ENCODE measurements at places on chromosomes 12 and 14.

DNA sequence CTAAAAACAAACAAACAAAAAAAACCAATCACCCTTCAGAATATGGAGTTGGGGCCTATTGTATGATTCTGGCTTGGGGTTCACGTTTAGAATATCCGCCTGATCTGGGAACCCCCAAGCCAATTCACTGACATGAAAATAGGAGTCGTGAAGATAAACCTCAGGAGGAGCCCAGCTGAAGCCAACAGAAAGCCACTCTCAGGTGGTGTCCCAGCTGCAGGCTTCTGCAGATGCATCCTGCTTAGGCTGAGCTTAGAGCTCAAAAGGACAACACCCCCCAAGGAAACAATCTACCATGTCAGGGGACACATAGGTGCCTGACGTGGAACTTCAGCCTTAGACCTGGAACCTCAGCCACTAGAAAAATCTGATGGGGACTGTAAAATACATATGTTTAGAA lies 51.9 kb downstream of the SYNE3 start:
- DNase-seq: no peak

GRCh38 chr12:124592050-124592449 lies 24.6 kb upstream of the NCOR2 start:
- DNase-seq: no peak

GRCh38 chr14:87971010-87971409 lies 22.0 kb downstream of the GALC start:
- no peak for DNase-seq

DNA sequence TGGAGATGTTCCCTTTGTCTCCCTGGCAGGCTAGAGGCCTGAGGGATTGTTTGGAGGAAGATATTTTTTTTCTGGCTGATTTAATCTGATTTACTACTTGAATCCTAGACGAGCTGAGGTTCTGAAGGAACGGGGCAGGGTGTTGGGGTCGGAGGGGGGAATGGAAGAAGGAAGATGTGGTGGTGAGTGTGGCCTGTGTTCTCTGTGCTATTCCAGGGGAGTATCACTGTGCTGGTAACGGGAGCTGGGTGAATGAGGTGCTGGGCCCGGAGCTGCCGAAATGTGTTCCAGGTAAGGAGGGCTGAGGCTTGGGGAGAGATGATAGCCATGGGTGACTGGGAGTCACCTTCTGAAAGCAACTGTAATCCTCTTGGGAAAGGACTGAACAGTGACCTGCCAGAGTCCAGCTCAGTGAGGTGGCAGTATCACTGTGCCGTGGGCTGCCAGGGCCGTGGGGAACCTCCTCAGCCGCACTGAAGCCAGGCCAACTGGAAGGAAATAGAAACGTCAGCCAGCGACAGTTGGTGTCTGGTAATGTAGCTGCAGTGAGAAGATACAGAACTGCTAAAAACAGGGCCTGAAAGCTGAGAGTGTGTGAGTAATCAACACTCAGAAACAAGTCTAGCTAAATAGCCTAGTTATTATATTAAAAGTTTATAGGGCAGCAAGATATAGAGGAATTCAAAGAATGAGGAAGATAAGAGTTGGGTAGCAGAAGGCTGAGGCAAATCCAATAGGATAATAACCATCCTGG lies 7.9 kb downstream of the C1S start:
- DNase-seq: no peak

- no peak for DNase-seq
Measured at GRCh38 chr14:31257244-31257553, 49.6 kb upstream of the HECTD1 start.

- DNase-seq: no peak
Measured at GRCh38 chr12:92290350-92290695, 144.7 kb upstream of the BTG1 start.

GRCh38 chr12:124098887-124099286 lies 125.9 kb downstream of the ZNF664 start:
- no peak for DNase-seq

DNA sequence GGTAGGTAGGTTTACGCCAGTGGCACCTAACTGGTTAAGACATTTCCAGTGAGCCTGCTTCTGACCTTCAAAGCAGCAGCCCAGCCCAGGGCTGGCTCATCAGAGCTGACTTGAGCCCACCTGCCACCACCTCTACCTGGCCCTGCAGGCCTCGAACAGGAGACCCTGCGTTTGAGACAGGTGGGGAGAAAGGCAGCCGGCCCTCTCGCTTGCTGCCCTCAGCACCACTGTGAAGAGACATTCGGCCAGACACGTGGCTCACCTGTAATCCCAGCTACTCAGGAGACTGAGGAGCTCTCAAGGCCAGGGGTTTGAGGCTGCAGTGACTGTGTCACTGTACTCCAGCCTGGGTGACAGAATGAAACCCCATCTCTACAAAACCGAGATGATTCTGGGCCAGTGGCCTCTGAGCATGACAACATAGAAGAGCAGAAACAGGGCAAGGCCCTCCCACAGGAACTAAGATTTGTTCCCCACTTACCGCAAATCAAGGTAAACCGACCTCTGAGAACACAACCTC lies 74.2 kb downstream of the TESC start:
- no peak for DNase-seq

GRCh38 chr14:100446572-100446971 lies 123.4 kb downstream of the SLC25A47 start:
- no peak for DNase-seq

DNA sequence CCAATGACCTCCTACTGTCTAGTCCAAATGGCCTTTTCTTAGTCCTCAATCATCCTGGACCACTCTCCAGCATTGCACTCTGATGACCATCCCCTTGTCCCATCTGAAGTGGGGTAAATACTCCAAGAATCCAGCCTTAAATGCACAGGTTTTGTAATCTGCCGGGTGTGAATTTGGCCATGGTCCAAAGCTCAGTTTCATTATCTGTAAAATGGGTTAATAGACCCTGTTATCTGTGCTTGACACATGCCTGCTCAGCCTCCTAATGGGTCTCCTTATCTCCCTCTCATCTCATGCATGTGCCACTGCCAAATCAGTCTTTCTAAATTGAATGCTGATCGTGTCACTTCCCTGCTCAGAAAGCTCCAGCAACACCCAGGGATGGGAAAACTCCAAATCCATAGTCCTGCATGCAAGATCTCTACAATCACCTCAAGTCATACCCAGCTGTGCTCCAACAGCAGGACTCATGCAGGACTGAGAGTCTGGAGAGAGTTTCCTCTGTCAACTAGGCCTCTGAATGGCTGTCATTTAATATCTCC lies 22.3 kb downstream of the LGR5 start:
- no peak for DNase-seq

- DNase-seq: no peak
Measured at GRCh38 chr12:39161465-39162085, 256.2 kb upstream of the CPNE8 start.

DNA sequence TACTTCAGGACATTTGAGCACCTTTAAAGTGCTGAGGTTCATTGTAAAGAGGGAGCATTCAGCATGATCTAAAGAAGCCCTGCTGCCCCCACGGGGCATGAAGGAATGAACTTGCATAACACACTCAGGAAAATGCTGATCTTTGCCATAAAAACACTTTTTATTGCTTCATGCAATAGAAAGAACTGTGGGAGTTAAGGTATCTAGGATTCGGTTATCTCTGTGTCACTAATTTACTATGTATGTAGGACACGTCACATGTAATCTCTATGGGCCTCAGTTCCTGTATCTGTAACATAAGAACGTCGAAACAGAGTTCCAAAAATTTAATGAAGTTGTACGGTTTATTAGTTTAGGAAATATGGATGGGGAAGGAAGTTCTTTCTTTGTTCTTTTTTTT lies 33.0 kb downstream of the BTBD7 start:
- DNase-seq: no peak

DNA sequence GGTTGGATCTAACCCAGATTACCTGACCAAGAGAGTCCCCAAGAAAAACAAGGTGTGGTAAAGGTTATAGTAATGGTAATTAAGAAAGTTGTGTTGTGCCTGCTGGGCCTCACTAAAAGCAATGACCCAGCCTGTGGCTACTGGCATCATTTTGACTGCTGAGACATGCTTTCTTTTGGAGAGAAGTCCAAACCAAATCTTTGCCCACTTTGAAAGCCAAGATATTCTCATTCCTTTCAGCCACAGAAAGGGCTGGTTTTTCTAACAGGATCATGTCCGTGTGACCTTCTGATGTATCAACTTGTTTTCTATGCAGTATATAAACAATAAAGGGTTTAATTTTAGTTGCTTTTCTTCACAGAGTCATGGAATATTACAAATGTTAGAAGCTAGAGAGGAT lies 388.6 kb downstream of the RAD51B start:
- no peak for DNase-seq

DNA sequence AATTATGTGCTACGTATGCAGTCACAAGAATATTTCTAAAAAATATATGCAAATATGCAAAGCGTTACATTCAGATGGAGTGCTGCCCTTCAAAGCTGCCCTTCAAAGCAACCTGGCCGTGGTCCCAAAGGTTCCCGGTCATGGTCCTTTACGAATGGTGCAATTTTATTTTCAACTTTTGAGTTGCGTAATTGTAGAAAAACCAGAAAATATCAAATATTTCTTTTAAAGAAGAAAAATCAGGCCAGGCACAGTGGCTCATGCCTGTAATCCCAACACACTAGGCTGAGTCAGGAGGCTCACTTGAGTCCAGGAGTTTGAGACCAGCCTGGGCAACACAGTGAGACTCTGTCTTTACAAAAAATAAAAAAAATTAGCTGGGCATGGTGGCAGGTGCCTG lies 21.4 kb downstream of the CLSTN3 start:
- DNase-seq: no peak

DNA sequence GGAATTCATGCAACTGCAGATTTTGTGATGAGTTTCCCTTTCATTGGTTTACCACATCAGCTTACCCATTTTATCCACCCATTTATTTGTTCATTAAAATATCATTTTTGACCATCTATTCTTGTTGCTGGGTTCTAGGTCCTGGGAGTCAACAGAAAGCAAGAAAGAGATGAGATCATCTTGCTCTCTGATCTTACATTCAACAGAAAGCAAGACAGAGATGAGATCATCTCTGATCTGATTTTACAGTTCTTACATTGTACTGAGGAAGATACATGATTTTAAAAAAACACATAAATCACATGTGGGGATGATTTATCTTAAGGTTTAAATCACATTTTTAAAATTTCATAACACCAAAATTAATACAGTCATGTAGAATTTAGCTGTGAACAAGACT lies 2.3 kb downstream of the TAS2R46 start:
- no peak for DNase-seq

GRCh38 chr12:93243689-93244513 lies 133.8 kb upstream of the NUDT4 start:
- no peak for DNase-seq

GRCh38 chr14:34362641-34363251 lies 99.3 kb downstream of the SPTSSA start:
- no peak for DNase-seq

DNA sequence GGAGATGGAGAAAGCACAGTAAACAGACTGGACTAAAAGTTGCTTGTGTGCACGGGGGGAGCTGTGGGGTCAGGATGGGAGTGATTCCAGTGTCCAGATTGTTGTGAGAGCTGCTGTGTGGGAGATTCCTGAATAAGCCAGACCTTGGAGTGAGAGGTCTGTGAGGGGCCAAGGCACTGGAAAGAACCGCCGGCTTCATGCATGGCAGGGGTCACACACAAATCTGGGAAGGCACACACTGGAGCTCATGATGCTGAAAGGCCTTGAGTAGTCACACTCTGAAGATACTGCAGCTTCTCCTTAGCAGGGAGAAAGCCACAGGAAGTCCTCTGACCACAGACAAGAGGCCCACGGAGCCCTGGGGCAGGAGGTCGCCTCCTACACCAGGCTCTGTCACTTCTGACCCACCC lies 23.1 kb downstream of the ADCY6 start:
- no peak for DNase-seq

DNA sequence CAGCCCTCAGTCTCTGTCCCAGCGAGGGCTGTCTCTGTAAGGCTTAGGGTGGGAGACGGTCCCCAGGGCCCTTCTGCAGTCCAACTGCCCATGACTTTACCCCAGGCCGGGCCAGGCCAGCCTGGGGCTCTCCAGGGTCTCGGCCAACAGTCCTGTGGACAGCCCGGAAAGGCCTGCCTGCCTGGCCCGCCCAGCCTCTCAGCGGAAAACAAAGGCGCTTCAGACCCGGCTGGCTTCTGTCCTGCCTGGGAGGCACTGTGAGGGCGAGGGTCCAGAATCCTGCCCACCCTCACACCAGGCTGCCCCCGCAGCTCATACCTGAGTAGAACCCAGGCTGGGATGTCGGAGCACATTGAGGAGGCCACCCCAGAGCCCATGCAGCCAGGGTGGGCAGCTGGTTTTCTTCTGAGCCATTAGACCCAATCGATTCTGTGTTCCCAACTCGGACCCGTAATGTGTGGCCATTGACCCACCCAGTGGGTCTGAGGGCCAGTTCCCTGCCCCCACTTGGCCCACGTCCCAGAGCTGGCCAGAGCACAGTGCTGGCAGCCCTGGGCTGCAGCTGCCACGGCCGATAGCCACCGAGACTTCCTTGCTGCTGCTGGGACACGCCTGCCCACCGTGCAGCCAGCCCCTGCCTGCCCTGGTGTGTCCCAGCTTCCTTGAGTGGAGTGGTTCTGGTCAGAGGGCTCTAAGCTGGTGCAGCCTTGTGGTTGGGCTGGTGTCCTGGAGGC lies 1.6 kb downstream of the CRIP2 start:
- no peak for DNase-seq

DNA sequence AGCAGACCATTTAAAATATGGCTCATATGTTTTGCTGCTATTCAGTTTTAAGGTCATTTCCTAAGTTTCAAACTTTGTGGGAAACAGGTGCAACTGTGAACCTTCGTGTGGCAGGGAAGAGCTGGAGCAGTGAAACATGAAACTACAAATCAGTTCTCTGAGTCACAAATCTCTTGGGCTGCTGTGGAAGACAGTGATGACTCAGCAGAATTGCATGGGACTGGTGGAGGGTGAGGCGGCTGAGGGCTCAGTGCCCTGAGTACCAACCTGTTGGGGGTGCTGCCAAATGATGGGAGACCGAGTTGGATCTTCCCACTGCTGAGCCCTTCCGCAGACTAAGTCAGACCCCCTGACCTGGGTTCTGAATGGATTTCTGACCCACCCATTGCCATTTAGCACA lies 8.4 kb upstream of the CALM1 start:
- DNase-seq: no peak

- no peak for DNase-seq
Measured at GRCh38 chr12:117685110-117685926, 283.5 kb downstream of the KSR2 start.

DNA sequence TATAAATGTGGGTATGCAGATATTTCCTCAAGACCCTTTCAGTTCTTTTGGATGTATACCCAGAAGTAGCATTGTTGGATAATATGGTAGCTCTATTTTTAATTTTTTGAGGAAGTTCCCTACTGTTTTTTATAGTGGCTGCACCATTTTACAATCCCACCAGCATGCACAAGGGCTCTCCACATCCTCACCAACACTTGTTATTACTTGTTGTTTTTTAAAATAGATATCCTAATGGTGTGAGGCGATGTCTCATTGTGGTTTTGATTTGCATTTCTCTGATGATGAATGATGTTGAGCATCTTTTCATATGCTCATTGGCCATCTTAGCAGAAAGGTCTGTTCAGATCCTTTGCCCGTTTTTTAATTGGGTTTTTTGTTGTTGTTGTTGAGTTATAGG lies 47.1 kb downstream of the DIP2B start:
- DNase-seq: no peak

All from liver (tissue), 10 donors.